ENCODE measurements at places on chromosomes 12 and 14. TPM values are rescaled to one million over a fixed set of nuclear protein-coding genes. Genes with fewer than 3 reads are reported as not detected.

The KRT85 gene
- not detected for total RNA-seq

The POTEG gene
- total RNA-seq, result not detected

The HOXC4 gene
- total RNA-seq, result 0.19 TPM

The STAC3 gene
- 1.1 TPM for total RNA-seq

The TMEM132C gene
- not detected for total RNA-seq

The LRP1-AS gene
- total RNA-seq, result not detected
